Stromal cell of bone marrow (primary cell): ENCODE measurements at places on chromosomes 5 and 9.

- DNase-seq = no peak
These were observed 121.1 kb downstream of the LHX2 start for GRCh38 chr9:124132671-124133147.

- DNase-seq = no peak
These were observed 59.4 kb downstream of the CXXC5 start for GRCh38 chr5:139707445-139708003.

GRCh38 chr9:88706193-88707113, 171.5 kb downstream of the NXNL2 start:
- no peak for DNase-seq

- no peak for DNase-seq
These were observed 79.7 kb upstream of the OSMR start for GRCh38 chr5:38766151-38766550.

DNA sequence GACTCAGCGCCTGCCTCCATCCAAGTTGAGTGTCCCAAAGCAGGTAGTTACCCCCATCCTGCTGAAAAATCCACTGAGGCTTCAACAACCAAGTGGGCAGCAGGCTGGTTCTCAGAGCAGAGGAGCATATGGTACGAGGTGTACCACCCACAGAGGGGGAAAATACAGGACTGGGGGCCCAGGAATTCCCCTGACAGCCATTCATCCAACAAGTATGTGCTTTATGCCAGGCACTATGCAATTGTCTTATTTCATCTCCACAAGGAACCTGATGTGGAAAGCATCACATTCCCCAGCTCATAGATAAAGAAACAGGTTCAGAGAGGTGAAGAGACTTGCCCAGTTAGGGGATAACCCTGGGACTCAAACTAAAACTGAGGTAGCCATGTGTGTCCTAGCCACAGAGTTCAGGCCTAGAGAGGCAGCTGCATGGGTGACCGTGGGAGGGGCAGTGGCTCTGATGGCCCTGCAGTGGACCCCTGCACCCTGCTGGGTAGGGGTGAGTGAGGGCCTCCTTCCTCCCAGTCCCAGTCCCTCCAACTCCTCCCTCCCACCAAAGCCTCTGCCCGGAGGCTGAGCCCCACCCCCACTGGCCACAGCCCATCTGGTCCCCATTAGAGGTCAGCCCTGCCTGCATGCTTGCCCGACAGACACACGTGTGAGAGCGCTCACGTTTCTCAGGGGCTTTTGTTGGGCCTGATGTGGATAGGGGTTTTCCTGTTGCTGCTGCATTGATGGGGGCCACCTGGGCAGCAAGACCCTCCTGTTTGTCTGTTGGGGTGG, 11.5 kb downstream of the PDLIM4 start:
- no peak for DNase-seq

DNA sequence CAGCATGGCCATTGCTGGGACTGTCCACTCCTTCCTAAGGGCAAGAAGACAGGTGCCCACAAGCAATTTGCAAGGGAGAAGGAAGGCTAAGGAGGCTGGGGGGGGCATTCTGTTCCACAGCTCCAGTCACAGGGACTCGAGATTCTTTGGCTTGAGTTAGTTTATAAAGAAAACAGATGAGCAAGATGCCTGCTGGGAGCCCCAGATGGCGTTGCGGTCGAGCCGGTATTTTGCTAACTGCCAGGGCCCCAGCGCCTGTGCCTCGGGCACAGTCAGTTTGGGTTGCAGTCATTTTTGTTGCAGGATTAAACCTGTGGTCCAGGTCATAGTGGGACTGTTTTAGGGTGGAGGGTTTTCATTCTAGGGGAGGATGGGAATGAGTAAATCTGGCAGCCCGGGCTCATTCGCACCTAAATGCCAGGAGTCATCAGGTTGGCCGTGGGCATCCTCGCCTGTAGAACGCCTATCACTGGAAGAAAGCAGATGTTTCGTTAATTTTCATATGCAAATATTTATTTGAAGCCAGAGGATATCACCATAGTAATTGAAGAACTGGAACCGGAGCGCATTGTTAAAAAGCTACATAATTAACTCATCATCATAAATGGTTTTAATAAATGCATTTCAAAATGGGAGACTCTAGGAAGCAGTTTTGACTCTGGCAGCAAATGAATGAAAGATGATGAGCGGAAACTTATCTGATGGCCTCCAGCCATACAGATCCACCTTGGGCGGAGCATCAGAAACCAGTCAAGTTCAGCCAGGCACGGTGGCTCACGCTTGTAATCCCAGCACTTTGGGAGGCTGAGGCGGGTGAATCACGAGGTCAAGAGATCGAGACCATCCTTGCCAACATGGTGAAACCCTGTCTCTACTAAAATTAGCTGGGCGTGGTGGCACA, 87.1 kb upstream of the FCN2 start:
- no peak for DNase-seq

GRCh38 chr5:150272531-150272930, 17.0 kb downstream of the CAMK2A start:
- no peak for DNase-seq

- DNase-seq = no peak
These were observed 166.8 kb downstream of the ATP10B start for GRCh38 chr5:160685219-160685618.

GRCh38 chr9:91546574-91546973, 122.9 kb upstream of the NFIL3 start:
- peak; percentile 48 for DNase-seq

- no peak for DNase-seq
These were observed 126.3 kb upstream of the RPS23 start for GRCh38 chr5:82404382-82404945.

DNA sequence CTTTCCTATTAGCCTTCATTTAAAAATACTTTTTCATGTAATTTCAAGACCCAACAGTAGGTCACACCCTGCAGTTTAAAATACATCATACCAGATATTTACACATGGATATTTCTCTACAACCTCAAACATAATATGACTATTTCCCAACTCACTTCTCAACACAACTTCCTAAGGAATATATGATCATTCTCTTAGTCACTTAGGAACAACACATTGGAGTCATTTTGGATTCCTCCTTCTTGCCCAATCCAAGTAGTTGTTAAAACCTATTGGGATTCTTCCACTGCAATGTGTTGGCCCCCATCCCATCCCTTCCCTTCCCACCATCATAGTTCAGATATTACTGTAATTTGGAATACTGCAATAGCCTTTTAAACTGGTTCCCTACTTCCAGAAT, 145.5 kb downstream of the DCP2 start:
- peak; percentile 98 for DNase-seq

GRCh38 chr9:15944341-15944740, 391.5 kb downstream of the CCDC171 start:
- no peak for DNase-seq

DNA sequence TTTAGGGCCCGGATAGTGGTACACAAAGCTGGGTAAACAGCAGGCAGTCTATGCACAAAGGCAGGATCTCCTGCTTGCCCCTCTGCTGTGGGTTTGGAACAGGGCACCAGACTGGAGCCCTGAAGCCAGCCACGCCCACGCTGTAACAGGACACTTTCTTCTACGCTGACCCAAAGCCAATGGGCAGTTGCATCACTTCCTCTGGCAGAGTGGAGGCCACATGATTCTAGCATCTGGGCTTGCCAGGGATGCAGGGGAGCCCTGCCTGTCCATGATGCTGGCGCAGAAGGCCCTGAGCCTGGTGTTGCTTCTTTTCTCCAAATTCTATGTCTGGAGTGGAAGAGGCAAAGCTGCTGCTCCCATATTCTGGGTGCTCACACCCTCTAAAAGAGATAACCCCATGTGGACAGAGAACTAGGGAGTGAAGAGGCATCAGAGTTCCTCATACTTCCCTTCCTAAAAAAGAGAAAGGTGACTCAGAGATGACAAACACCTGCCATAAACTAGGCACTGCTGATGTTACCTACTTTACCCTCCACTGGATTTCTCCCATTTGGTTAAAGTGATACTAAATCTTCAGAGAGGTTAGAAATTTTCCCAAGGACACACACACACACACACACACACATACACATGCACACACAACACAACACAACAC, 260.3 kb upstream of the KLF4 start:
- DNase-seq = peak; percentile 93

- peak; percentile 72 for DNase-seq
These were observed 39.8 kb downstream of the NEK6 start for GRCh38 chr9:124297551-124297901.

GRCh38 chr5:68239487-68239886, 23.9 kb downstream of the PIK3R1 start:
- peak; percentile 73 for DNase-seq
